ENCODE measurements at places on chromosomes 5 and 9.

DNA sequence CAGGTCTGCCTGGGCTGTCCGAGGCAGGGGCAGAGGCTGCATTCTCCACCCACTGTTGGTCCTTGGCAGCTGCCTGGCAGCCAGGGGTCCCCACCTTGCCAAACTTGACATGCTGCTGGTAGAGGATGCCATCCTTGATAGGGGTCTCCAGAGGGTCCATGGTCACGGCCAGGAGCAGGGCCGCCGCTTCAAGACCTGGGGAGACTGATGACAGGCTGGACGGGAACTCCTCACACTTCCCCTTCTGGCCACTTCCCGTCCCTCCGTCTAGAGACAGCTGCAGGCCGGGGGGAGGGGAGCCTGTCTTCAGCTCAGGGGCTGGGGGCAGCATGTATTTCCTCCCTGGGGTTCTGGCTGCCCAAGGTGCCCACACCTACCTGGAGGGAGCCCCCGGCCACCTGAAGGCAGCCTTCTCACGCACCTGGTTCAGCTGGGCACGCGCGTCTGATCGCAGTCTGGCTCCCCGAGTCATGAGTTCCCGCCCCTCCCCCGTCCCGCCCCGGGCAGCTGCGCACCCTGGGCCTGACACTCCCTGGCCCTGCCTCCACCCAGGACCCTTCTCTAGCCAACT lies at the start of gene DOK3:
Gene DOK3, minus strand, starts transcription at position 446 of the 571 bp plus-strand sequence. Its CDS starts 286 bp downstream, at position 160.
- no peak for DNase-seq

- DNase-seq = no peak
Measured at GRCh38 chr5:122534829-122535228, 222.8 kb downstream of the SNCAIP start.

DNA sequence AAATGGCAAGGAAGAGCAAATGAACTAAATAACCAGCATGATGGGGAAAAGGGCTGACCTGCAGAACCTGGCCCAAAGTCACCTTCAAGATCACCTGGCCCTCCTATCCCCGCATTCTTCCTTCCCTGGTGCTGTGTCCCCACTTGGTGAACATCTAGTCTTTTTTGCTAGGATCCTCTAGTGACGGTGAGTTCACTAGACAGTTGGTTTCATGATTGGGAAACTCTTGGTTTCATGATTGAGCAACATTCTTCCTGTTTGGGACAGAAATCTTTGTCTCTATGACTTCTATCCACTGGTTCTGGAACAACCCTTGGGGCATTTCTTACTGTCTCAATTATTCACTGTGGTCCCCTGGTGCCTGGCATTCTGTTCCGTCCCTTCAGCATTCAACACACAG lies 50.2 kb upstream of the DAB2IP start:
- no peak for DNase-seq

DNA sequence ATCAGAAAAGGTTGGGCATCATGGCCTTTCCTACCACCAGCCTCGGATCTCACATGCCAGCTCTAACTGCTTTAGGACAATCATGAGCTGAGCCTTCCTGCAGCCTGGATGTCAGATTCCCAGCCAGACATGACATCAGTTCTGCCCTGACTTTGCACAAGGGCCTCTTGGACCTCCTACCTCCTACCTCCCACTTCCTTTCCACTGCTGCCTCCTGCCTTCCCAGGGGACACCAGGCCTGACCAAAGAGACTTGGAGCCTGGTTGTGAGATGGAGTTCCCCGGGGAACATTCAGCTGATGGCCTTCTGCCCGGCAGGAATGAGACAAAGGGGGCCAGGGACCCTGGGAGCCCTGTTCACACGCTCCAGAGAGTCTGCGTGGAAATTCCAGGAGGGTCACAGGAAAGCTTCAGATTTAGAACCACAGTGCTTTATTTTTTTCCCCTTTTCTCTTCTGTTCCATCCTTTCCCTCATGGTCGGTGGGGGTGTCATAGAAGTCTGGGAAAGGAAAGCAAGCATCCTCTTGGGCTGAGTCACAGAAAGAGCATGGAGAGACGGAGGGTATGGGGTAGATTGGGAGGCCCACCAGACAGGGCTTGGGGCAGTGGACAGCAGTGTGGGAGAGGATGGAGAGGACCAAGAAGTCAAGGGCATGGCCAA lies 35.4 kb upstream of the IL17B start:
- no peak for DNase-seq

DNA sequence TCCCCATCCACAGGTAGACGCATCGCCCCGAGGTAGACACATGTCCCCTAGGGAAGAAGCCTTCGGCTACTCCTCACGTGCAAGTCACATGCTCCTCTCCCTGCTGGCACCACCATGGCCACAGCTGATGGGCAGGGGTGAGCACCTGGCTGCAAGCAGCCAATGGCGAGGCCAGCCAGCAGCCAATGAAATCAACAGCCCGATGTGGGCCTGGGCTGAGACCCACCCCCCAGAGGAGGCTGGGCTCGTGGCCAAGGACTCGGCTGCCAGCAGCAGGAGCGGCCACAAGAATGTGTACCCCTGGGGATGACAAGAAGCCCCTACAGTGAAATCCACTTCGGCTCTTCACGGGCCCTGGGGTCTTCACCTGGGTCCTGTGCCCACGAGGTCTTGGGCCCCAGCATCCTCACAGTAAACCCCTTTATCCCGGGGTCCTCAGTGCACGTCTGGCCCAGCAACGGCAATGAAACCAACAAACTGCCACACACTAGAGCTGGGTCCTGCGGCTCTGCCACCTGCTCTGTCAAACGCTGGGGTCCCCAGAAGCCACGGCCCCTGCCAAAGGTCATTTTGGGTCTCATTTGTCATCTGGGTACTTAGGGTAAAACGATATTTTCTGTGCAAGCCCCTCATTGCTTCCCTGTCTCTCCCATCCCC lies 22.1 kb upstream of the PTGES start:
- DNase-seq = no peak

GRCh38 chr5:110969502-110969901 lies 102.0 kb upstream of the TSLP start:
- DNase-seq = no peak

DNA sequence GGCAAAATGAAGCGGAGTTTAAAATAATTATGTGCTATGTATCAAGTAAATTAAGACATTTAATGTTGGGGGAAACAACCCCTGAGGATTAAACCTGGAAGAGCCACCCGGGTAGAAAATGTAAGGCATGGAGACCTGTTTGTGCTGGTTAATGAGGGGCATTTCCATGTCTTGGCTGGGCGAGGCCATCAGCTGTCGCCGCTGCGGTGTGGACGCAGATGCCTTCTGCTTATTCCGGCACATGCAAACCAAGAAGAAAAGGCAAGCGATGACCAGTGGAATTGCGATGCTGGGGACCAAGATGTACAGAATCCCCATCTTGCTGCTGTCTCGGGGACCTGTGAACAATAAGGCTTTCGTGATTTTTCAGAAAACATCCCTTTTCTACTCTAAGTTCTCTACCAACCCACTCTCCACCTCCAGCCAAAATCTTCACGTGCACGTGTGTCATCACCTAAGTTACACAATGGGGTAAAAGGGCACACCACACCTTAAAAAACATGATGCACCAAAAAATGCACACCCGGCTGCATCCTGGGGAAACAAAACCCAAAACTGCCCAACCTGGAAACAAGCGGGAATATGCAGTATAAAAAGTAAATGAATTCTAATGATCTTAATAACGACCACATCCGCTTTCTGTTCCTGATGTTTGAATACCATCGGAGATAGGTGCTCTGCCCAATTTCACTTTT lies 223.5 kb downstream of the ROR2 start:
- no peak for DNase-seq

GRCh38 chr5:108201721-108202120 lies 180.2 kb downstream of the FBXL17 start:
- no peak for DNase-seq

GRCh38 chr5:167642779-167643517 lies 648.5 kb upstream of the WWC1 start:
- no peak for DNase-seq
